ENCODE measurements at places on chromosomes 1 and 21.
A peak's percentile ranks its signal among the peaks of the same experiment; 100 is the strongest.

DNA sequence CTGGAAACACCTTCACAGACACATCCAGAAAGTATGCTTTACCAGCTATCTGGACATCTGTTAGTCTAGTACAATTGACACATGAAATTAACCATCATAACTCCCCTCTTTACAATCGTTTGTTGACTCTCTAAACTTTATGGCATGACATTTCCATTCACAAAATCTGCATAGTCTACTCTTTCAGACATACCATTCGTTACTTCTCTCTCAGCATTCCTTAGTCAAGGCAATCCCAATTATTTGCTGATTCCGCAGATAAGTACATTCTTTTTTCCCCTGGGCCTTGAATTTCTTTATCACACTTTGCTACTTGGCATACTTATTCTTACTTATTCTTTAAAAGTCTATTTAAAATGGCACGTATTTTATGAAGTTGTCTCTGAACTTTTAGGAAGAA is 15.1 kb upstream of the CRB1 start:
- DNase-seq: peak; percentile 25

DNA sequence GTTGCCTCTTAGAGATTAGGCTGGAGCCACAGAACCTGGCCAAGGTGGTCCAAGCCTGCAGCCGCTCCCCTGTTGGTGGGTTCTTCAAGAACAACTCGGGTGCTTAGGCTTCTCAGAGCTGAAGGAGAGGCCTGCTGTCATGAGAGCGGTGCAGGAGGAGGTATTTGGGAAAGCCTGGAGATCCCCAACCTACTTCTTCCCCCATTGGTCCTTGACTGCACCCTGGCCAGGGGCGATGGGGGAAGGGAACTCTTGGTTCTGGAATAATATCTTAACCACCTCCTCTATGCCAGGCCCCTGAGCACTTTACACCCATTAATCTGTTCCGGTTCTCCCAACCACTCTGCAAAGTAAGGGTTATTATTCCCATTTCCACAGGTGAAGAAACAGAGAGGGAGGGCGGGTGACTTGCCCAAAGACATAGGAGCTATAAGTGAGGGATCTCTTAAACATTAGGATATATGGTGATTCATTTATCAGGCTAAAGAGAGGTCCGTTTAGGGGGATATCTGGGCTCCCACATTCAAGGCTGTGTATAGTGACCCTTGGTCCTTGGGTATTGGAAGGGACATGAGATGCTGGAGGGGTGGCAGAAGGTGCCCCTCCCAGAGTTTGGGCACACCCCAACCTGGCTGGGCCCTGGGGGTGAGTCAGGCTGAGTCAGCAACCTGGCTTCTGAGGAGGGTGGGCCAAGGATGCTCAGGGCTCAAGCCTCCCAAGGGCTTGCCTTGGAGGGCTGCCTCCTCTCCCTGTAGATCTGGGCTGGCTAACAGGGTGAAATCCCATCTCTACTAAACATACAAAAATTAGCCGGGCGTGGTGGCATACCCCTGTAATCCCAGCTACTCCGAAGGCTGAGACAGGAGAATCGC is 5.2 kb downstream of the TRNP1 start:
- DNase-seq: no peak

DNA sequence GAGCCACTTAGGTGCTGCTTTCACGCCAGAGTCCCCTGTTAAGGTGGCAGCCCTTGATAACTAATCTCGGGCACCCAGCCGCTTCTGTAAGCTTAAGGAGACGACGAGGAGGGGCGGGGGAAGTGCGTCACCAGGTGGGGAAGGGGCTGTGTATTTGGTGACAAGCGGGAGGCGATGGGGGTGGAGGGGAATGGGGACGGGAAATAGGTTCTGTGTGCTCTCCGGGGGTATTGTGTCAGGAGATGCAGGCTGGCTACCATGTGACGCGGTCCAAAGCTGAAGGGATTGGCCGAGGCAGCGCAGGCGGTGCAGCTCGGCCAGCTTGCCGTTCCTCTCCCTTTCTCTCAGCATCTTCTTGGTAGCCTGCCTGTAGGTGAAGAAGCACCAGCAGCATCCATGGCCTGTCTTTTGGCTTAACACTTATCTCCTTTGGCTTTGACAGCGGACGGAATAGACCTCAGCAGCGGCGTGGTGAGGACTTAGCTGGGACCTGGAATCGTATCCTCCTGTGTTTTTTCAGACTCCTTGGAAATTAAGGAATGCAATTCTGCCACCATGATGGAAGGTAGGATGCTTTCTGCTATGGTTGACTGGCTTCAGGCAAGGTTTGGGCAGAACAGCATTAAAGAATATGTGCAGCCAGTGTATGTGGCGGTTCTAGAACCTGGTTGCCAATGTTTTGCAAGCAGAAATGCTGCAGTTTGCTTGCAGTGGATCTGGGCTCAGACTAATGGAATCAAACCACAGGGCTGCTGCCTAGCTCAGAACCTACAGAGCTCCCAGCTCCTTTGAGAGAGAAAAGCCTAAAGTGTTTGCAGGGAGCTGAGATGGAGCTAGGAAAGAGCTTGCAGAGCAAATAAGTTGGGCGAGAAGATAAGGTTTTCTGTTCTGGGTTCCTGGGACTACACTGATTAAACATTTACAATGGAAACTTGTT is at the start of gene SGIP1:
SGIP1 (plus strand) TSS at position 350 of the 937 bp plus-strand sequence; CDS start at position 556, 206 bp downstream.
- no peak for DNase-seq

GRCh38 chr21:34989337-34990151 is 59.6 kb downstream of the RUNX1 start:
- DNase-seq: no peak

GRCh38 chr1:25197235-25197975 is 34.9 kb downstream of the SYF2 start:
- no peak for DNase-seq

GRCh38 chr1:87632232-87632631 is 303.6 kb downstream of the LMO4 start:
- DNase-seq: no peak

- DNase-seq: no peak
These were observed 23.0 kb downstream of the SNRNP40 start for GRCh38 chr1:31273619-31274018.

DNA sequence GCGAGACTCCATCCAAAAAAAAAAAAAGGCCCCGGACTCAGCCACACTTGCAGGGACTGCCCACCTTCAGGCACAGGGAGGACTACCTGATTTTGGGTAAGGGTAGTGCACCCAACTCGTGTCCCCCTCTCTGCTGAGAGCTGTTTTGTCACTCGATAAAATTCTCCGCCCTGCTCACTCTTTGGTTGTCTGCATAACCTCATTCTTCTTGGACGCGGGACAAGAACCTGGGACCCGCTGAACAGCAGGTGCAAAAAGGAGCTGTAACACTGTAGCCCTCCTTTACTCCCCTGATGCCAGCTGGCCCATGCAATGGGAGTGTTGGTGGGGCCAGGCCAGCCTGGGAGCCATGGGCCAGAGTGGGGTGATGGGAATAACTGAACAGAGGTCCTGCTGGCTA is 10.6 kb downstream of the S100B start:
- DNase-seq: no peak

- no peak for DNase-seq
These were observed 70.3 kb upstream of the RGL1 start for GRCh38 chr1:183734543-183735036.

- no peak for DNase-seq
These were observed 9.6 kb downstream of the ZBTB17 start for GRCh38 chr1:15966081-15966955.

DNA sequence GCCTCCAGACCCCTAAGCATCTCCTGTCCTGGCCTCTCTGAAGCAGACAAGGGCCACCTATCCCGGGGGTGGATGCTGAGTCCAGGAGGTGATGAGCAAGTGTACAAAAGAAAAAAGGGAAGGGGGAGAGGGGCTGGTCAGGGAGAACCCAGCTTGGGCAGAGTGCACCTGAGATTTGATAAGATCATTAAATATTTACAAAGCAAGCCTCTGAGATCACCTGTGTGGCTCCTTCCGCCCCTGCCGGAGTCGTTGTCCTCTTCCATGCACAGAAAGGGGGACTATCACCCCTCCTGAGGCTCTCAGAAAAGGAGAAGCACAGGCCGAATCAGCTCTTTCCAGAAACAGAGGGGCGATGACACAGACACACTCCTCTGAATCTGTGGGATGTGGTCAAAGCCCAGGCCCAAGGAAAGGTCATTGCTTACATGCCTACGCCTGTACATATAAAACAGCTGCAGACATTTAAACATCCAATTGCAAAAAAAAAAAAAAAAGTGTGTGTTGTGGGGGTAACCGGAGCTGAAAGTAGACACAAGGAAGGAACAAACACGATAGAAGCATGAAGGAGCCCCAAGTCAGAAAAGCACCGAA is 30.9 kb downstream of the PRSS38 start:
- no peak for DNase-seq

DNA sequence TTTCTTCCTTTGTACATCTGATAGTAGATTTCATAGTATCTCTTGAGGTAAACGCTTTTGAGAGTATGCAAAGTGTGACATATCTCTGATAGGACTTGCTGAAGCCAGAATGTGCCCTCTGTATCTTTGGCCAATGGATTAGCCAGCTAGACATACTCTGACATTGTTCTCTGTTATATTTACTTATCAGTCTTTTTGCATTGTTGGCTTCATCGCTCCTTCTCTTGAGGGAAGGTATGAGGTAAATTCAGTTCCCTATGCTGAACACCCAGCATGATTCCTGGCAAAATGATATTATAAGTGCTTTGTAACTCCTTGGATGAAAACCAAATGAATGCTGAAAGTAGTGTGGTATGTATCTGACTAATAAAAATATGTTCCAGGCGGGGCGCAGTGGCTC is 163.2 kb upstream of the CACYBP start:
- no peak for DNase-seq

GRCh38 chr1:3024588-3024987 is 3.3 kb downstream of the ACTRT2 start:
- DNase-seq: no peak

GRCh38 chr1:109091839-109092193 is 1.3 kb downstream of the TMEM167B start:
- no peak for DNase-seq

- DNase-seq: no peak
These were observed 55.5 kb downstream of the PLPPR5 start for GRCh38 chr1:98949166-98949565.

- DNase-seq: no peak
These were observed 74.0 kb upstream of the CTTNBP2NL start for GRCh38 chr1:112322018-112322417.

DNA sequence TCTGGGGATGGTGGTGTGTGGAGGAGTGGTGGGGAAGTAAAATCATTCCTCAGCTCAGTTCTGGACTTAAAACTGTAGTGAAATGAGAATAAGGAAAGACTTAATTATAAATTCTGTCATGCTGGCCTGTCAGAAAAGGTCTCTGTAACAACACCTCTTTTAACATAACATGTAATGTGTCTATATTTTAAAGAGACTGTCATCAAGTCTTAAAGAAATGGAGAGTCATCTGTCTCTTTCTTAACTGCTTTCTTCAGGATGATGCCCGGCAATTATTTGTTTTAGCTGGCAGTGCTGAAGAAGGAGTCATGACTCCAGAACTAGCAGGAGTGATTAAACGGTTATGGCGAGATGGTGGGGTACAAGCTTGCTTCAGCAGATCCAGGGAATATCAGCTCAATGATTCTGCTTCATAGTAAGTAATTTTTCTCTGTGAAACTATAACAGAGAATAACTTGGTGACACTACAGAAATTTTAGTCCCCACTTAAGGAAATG is 30.6 kb downstream of the GNAI3 start:
- no peak for DNase-seq

DNA sequence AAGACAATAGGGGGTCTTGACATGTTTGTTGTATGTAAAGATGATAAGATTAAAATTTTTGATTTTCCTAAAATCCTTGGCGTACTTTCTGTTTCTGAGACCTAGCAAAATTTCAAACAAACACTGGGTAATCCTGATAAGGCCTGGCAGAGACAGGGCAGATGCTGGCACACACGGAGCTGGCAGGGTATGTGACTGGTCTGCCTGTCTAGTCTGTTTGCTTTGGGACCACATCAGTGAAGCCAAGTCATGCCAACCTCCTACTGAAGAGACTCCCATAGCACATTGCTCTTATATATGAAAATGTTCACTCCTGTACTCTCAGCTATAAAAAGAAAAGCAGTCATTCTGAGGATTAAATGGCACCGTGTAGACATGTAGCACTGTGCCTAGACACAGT is 14.1 kb downstream of the TOR3A start:
- DNase-seq: no peak

DNA sequence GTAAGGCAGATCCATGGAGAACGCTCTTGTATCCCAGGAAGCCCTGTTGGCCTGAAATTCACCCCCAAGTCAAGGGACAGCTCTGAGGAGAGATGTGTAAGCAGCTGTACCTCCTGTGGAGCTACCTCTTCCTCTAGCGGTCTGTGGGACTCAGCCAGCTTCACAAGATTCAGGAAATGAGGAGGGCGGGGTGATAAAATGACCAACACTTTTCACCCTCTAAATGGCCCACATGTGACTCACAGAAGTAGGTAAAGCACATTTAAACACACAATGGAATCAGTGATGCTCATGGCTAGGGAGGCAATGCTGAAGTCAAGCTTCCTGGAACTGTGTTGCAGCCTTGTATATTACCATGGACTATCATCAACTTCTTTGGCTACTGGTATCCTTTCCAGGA is at the start of gene SH2D1B:
SH2D1B (minus strand) TSS at position 135 of the 400 bp plus-strand sequence; CDS start at position 15, 120 bp downstream.
- DNase-seq: no peak

GRCh38 chr1:59151860-59152259 is 145.0 kb upstream of the FGGY start:
- no peak for DNase-seq

DNA sequence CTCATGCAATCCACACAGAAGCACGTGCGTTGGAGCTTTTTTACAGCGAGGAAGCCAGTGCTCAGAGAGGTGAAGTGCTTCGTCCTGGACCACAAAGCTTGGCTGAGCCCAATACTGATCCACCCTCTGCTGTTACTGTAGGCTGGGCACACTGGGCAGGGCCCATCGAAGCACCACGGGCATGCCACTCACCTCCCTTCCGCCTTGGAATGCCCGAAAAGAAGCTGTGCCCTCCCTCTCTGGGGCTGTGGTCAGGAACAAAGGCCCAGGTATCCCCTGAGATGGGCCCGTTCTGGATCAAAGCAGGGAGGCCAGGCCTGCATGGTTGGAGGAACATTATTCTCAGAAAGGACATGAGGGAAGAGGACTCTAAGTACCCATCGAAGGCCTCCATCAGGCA is 206.7 kb upstream of the C1orf174 start:
- DNase-seq: no peak

DNA sequence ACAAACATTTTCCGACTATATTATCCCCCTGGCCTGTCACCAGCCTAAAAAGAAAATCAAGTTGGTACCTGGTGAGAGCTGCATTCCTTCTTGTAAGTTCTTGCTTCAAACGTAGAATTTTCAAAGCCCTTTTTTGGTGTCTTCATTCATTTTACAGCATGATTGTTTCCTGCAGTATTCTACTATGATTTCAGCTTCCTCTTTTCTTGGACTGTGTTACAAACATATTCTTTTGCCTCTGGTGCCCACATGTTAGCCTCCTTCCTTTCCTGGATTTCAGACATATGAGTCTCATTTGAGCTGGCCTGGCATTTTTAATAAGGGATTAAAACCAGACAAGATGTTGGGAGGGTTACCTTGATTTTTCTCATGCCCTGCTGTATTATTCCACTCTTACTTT is 142.5 kb downstream of the PIGK start:
- no peak for DNase-seq

DNA sequence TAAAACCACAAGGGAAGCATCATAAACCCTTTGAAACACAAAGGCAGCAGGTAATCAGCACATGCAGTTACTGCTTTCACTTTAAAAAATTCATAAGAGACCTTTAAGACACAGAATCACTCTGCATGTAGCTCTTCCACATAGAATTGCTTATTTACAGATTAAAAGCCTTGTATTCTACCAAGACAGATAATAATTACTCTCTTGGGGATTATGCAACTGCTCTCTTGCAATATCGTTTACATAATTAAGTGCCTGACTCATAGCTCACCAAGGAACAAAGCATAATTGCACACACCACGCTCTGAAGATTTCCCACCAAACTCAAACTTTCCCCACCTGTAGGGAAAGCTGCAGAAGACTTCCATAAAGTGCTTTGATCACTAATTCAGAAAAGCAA is 87.9 kb downstream of the VAV3 start:
- no peak for DNase-seq
